Naive B cell (primary cell): ENCODE measurements at places on chromosomes 13 and 19. TPM values are rescaled to one million over a fixed set of nuclear protein-coding genes. Genes with fewer than 3 reads are reported as not detected.

DNA sequence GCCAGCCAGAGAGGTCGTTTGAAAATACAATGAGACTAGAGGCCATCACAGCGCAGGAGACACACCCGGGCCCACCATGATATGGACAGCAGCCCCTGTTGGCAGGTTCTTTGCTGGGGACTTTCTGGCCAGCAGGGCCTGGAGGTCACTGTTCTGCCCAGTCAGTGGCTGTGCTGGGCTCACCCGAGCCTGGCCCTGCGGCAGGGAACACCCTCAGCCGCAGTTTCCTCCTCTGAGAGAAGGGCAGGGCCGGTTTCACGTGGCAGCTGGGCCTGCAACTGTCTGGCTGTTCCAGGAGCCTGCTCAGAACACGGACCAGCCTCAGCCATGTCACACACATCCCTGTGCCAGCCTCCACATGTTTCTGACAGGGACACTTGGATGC is 39.4 kb downstream of the ADPRHL1 start:
- H3K4me3 ChIP-seq, result no peak overlapping the region
- H3K4me1 ChIP-seq, result peaks cover 24% of the 10 kb centered on the region
- no peak for DNase-seq
- peaks cover 17% of the 10 kb centered on the region for H3K36me3 ChIP-seq
- no peak overlapping the region for H3K27ac ChIP-seq
- peaks cover 5% of the 10 kb centered on the region for H3K27me3 ChIP-seq

GRCh38 chr13:37599519-37599918 is 951 bp upstream of the POSTN start:
- no peaks in the 10 kb centered on the region for H3K27me3 ChIP-seq
- H3K4me1 ChIP-seq, result no peaks in the 10 kb centered on the region
- no peak overlapping the region for H3K27ac ChIP-seq
- DNase-seq, result no peak

GRCh38 chr19:50796128-50796633 is 6.0 kb downstream of the ACP4 start:
- no peaks in the 10 kb centered on the region for H3K27me3 ChIP-seq
- no peak for DNase-seq
- H3K4me1 ChIP-seq, result peaks cover 6% of the 10 kb centered on the region

Gene ZNF880
- polyA plus RNA-seq, result 46.6 TPM

Gene ZNF493
- 33.6 TPM for polyA plus RNA-seq

Gene DZIP1
- not detected for polyA plus RNA-seq
